ENCODE measurements at places on chromosomes 4 and X.

DNA sequence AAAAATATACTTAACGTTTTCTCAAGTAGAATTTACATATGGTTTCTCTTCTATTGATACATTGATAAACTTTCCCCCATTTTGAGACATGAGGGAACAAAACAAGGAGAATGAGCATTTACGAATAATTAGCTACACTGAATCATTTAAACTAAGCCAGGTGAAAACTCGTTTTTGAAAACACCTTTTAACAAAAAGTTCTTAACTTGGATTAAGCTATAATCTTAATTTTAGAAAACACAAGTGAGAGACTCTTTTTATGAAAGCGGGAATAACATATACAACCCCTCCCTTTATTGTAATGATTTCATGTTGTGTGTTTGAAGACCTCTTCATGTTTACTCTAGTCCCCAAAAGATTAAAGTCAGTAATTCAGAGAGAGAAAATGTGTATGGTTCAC, 20.1 kb downstream of the PDLIM3 start:
- no peak for DNase-seq

- DNase-seq, result no peak
These were observed 168.1 kb upstream of the MAP3K15 start for GRCh38 chrX:19683358-19683757.

DNA sequence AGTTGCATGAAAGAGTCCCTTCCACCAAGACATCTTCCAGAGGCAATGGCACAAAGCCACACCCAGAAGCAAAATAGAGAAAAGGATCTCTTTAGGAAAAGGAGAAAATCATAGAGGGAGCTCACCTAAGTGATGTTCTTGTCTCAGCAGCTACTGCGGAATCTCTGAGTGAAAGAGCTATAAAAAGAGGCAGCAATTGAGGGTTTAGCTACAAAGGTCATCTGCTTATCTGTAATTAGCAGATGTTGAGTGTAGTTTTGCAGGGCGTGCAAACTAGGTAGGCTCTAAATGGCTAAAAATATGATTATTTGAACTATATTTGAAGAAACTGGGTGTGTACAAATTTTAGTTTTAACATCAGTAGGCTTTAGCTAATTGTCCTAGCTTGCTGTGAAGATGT, 276.0 kb downstream of the HS3ST1 start:
- no peak for DNase-seq

- DNase-seq, result no peak
These were observed 3.4 kb downstream of the ATP1B4 start for GRCh38 chrX:120365320-120365719.

GRCh38 chrX:150348365-150348764, 14.8 kb upstream of the MAMLD1 start:
- DNase-seq, result no peak

GRCh38 chr4:109729117-109729717, 653 bp downstream of the PLA2G12A start:
- DNase-seq, result no peak

- DNase-seq, result no peak
These were observed 12.6 kb downstream of the SH3RF1 start for GRCh38 chr4:169258141-169258540.

GRCh38 chrX:123504630-123505270, 228.1 kb downstream of the THOC2 start:
- no peak for DNase-seq

GRCh38 chr4:149702414-149703293, 113.0 kb downstream of the IQCM start:
- no peak for DNase-seq

DNA sequence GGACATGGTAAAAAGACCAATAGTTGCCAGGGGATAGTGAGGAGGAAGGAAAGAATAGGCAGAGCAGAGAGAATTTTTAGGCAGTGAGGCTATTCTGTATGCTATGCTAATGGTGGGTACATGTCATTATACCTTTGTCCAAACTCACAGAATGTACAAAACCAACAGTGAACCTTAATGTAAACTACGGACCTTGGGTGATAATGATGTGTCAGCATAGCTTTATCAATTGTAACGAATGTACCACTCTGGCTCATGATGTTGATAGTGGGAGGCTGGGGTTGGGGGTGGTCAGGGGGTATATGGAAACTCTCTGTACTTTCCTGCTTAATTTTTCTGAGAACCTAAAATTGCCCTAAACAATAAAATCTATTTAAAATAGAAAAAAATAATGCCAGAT, 37.7 kb upstream of the ACSL4 start:
- DNase-seq, result no peak

DNA sequence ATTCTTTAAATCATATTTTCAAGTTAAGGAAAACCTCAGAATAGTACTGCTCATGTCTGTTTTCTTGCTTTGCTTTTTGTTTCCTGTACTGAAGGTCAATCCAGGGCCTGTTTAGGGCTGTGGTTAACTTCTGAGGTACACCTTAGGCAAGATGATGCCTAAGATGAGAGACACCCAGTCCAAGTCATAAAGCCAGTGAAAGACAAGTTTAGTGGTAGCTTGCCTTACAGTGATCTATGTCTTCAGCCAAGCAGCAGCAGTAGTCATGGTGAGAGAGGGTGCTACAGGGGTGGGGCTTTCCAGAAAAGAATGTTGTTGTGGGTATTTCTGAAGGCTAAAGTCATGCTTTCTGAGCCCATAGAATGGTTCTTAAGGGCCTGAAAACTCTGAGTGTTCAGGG, 173.7 kb downstream of the VSIG4 start:
- no peak for DNase-seq

DNA sequence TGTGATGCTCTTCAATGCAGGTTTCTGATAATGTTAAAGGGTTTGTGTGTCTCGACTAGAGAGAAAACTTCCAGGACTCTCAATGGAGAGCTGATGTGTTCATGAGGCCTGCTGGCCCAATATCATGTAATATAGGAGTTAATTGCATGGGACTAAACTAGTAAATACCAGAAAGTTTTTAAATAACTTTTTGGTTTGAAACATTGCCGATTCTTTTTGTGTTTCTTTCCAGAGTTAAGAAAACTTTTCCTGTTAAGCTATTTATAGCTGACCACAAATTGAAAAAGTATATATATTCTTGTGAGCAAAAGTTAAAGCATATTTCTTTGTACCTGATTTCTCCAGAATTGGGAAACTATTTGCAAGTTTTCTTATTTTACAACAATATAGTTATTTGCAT, 49.7 kb downstream of the FAM9B start:
- peak; percentile 53 for DNase-seq

DNA sequence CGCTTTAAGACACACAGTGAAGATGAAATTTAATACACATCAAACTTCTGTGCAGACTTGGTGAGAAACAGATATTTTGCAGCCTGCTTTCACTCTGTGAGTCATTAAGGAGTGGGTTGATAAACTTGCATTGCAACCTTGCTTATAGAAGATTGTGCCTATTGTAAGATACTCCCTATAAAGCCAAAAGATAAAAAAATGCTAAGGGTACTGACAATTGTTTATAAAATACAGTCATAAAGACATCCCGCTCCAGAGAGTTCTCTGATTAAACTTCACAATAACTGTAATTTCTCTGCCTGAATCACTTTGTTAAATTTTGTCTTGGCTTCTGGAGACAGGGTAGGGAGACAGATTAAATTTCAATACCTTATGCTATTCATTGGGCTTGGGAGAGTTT, 49.1 kb downstream of the GALNT7 start:
- DNase-seq, result peak; percentile 10

- DNase-seq, result peak; percentile 61
These were observed 196.0 kb upstream of the PSAPL1 start for GRCh38 chr4:7630568-7631287.

- DNase-seq, result peak; percentile 74
These were observed 32.1 kb upstream of the GK start for GRCh38 chrX:30620980-30621618.

DNA sequence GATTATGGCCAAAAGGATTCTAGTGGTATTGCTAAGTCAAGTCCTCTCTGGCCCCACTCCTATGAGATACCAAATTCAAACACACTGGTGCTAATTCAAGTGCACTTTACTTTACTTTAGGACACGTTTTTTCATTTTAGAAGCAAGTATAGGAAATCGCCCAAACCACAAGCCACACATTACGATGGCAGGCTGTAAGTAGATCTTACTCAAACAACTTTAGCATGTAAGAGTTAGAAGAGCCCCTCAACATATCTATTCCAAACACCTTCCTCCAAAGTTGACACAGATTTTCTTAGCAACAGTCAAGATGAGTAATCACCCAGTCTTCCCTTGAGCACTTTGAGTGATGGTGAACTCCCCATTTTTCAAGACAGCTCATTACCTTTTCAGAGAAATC, 43.6 kb downstream of the DRD5 start:
- DNase-seq, result no peak

DNA sequence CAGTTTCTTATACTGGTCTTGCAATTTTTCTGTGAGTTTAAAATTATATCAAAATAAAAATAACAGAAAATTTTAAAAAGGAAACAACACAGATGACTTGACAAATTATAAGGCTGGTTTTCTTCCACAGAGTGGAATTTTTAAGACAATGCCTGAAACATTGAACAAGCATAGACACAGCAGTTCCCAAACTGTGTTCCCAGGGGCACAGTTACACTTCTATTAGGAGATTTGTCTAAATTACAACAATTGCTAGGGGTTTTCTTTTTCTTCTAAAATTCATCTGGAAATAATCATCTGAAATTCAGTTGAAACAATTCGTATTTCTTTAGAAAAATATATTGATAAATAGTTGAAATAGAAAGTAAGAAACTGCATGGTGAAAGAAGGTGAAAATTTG, 26.2 kb downstream of the PDE5A start:
- DNase-seq, result no peak

GRCh38 chr4:162017863-162018262, 145.9 kb downstream of the FSTL5 start:
- DNase-seq, result no peak

- no peak for DNase-seq
These were observed 247.4 kb upstream of the GIMD1 start for GRCh38 chr4:106615961-106616360.

DNA sequence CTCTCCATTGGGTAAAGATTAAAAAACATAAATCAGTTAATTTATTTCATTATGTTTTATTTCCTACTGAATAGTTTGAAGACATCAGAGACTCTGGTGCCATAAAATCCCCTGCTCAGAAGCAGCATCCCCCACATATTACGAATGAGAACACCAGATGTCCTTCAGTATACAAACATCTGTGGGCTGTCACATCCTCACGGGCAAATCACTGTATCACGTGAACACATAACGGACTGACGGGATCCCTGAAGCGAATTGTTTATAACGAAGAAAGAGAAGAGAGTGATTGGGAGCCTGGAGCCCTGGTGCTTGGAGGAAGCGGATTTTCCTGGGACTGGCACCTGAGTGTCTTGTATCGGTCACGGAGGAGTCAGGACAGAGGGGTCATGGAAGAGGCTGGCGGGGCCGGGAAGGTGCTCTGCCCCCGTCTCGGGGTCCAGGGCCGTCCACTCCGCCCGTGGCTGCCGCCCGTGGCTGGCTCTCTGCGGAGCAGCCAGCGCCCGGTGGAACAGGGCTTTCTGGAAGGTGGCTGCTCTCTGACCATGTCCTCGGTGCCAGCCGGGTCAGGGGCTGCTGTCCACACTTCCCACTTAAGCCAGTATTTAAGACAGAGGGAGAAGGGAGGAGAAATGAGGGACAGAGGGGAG, 452.7 kb upstream of the FAT1 start:
- DNase-seq, result no peak

DNA sequence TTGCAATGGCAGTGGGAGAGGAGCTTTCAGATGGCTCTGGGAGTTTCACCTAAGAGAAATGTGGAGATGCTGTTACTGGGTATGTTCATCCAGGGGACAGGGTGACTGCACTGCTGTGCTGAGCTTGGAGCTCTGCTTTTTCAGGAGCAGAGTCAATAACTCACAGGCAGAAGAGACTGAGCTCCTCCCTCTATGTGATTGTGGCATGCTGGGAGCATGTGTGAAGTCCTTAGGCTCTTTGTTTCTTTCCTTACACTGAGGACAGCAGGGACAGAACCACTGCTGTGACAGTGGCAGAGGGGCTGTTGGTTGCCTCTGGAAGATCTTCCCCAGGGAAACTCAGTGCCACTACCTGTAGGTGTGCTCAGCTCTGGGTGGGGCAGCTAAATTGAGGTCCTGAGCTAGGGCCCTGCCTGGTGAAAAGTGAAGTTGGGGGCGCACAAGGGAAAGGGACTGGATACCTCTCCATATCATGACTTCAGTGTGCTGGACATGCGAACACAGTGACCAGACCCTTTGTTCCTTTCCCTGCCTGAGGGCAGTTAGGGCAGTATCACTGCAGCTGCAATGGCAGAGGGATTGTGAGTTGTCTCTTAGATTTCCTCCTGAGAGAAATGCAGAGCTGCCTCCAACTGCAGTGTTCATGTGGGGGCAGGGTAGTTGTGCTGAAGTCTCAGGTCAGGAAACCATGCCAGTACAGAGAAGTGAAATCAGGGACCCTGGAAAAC, 156.7 kb downstream of the TENT5D start:
- DNase-seq, result no peak

GRCh38 chrX:115364670-115365069, 75.2 kb downstream of the LUZP4 start:
- DNase-seq, result no peak

DNA sequence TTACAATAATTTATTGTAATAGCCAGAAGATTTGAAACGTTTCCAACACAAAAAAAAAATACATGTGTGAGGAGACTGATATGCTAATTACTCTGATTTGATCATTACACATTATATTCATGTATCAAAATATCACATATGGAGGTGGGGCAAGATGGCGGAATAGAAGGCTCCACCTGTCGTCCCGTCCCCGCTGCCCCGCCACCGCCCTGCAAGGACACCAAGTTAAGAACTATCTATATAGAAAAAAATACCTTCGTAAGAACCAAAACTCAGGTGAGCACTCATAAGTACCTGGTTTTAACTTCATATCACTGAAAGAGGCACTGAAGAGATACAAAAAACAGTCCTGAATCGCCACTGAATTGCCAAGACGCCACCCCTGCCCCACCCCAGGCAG, 60.9 kb upstream of the SCRG1 start:
- no peak for DNase-seq

GRCh38 chr4:168361365-168362024, 42.9 kb upstream of the DDX60 start:
- DNase-seq, result no peak

- DNase-seq, result no peak
These were observed 14.9 kb upstream of the FAM9B start for GRCh38 chrX:9048801-9049200.

- DNase-seq, result no peak
These were observed 17.6 kb downstream of the ADRA2C start for GRCh38 chr4:3783693-3784306.

DNA sequence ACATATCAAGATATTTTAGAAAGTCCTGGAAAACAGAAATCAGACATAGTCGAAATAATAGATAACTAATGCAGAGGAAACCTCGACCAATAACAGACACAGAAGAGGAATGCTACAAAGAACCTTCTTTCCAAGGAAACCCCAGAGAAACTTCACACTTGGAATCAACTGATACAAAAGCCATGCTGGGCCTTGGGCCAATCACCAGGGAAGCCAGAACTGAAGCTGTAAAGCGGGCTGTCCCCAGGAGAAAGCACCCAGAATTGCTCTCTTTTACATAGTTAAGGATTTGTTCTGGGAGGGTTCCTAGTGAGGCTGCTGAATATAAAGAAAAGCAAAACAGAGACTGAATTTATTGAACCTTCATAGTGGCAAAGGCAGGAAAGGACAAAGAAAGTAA, 100.5 kb downstream of the PRDM5 start:
- no peak for DNase-seq

Data from AG09309 (cell line).